Activated CD4-positive, alpha-beta T cell treated with anti-CD3 and anti-CD28 coated beads, Interleukin-2, amount 50 U/mL, for 24 hours (primary cell): ENCODE measurements at places on chromosomes 3 and 15.

DNA sequence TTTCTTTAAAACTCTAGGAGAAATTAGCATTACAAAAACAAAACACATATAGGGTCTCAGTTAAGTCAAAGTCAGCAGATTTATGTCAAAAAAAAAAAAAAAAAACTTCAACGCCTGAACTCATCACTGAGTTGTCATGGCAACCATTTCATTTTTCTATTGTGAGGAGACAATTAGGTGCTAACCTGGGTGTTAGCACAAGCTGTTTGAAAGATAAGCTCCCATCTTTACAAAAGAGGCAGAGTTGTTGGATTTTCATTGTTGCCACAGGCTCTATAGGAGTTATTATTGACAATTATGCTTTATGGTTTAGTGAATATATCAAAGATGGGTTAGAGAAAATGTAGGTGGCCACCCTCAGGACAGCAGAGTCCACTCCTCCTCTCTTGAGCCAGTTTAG lies 806.9 kb downstream of the GRM7 start:
- DNase-seq: no peak

GRCh38 chr3:179016979-179017670 lies 54.5 kb downstream of the ZMAT3 start:
- no peak for DNase-seq

DNA sequence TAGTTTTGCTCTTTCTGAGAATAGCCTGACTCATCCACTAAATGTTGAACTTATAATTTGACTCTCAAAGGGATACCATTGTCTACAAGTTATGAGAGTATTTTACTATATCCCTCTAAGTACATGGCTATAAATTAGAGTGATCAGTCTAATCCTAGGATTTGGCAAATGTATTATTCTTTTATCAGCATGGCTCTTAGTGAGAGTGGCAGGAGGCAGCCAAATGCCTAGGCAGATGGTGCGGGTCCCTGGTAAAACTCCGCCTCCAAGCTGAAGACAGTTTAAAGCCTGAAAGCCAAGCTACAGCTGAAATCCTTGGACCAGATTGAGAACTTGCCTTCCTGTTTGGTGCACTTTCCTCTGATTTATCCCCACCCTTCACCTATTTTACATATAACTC lies 631.8 kb downstream of the SQOR start:
- DNase-seq: no peak

GRCh38 chr3:50627407-50628051 lies 10.6 kb downstream of the MAPKAPK3 start:
- no peak for DNase-seq

DNA sequence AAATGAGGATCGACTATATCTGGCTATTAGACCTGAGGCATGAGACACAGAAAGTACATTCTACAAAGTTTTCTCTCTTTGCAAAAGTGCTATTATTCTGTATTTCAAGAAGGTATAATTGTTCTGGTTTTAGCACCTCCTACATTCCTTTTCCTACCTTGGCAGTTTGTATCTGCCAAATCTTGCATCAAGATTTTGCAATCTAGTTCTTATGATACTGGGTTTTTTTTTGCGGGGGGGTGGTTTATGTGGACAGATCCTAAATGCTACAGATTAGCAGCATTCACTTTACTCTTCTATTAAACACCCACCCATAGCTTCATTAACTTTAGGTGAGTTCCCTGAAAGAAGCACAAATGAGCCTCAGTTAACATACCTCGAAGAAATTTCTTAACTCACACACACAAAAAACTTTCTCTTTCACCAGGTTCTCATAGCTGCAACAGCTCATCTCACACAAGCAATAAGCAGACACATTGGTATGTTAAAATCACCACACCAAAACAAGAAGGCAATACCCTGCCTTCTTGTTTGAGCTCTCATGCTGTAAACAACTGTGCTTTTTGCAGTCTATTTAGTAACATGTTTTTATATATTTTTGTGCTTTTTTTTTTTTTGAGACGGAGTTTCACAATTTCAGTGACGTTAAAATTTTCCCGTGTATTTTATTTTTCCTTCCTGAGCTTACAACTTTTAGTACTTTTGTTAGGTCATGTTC lies 73.0 kb upstream of the VGLL4 start:
- DNase-seq: no peak

DNA sequence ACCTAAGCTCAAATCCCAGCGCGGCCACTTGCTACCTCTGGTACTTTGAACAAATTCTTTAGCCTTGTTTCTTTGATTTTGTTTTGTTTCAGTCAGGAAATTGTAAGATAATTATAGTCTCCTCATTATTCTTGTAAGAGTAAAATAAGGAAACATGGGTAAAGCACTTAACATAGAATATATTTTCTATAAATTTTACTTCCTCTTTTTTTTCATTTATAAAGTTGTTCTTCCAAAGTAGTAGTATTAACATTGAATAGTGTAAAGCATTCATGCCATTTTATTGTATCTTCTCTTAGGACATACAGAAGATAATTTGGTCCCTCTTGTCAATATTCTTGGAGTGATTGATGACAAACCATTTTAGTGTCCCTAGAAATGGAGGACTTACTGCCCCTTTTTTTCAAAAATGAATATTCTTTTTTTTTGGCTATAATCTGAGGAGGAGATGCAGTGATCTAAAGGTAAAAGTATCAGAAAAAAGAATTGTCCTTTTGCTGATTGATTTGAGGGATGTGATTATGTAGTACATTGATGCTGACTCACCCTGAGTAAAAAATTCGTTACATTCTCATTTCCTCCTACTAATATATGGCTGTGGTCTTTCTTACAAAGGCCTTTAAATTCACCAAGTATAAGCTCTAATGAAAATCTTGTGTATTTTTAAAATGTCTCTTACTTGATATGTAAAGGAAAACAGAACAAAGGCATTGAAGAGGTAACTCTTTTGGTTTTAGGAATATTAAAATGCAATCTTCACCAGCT lies 51.0 kb downstream of the ALCAM start:
- no peak for DNase-seq

- no peak for DNase-seq
Observed at GRCh38 chr3:123143669-123144411, 57.9 kb upstream of the SEC22A start.

GRCh38 chr3:79139395-79140068 lies 628.3 kb downstream of the ROBO1 start:
- DNase-seq: no peak

DNA sequence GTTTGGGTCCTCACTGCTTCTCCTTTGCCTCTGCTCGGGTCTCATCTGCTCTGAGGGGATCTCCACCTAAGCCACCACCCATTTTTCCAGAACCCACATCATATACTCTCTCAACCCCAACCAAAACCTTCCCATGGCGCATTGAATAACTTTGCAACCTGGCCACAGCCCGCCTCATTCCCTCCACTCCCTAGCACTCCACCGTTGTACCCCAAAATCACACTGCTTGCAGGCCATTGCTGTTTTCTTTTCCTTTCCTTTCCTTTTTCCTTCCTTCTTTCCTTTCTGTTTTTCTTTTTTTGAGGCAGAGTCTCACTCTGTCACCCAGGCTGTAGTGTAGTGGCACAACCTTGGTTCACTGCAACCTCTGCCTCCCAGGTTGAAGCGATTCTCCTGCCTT lies 3.1 kb upstream of the VPS18 start:
- no peak for DNase-seq
